IMR-90 (cell line): ENCODE measurements at places on chromosomes 3 and 15. TPM values are rescaled to one million over a fixed set of nuclear protein-coding genes. Genes with fewer than 3 reads are reported as not detected.

Gene TJP1
- total RNA-seq, result 43.4 and 61.7 TPM in 2 replicates

Gene FGD5
- not detected in 2 replicates for total RNA-seq

Gene XCR1
- not detected in 2 replicates for total RNA-seq

Gene RASGRF1
- under 0.01 TPM in 2 replicates for total RNA-seq

Gene THPO
- total RNA-seq, result not detected in 2 replicates

Gene ZNF654
- total RNA-seq, result 11.5 and 21.1 TPM in 2 replicates

Gene KNG1
- total RNA-seq, result not detected in 2 replicates

Gene SKOR1
- not detected in 2 replicates for total RNA-seq

Gene GRM2
- under 0.01 TPM in 2 replicates for total RNA-seq

Gene SCG3
- total RNA-seq, result not detected in 2 replicates

Gene GHSR
- not detected in 2 replicates for total RNA-seq

Gene HPS3
- total RNA-seq, result 24.2 and 25.6 TPM in 2 replicates

Gene KCNMB3
- total RNA-seq, result 0.72 and 0.83 TPM in 2 replicates

Gene PRSS50
- not detected in 2 replicates for total RNA-seq

Gene XYLB
- 2.5 and 3.0 TPM in 2 replicates for total RNA-seq

Gene ALG1L2
- not detected in 2 replicates for total RNA-seq

Gene TMCO5A
- total RNA-seq, result not detected in 2 replicates

Gene PLSCR4
- total RNA-seq, result 2.8 and 3.8 TPM in 2 replicates

Gene LARP6
- 36.4 and 78.3 TPM in 2 replicates for total RNA-seq

Gene CAMK2N2
- total RNA-seq, result not detected in 2 replicates

Gene GRK7
- not detected in 2 replicates for total RNA-seq

Gene CLDN16
- under 0.01 TPM in 2 replicates for total RNA-seq

Gene SLC35A5
- total RNA-seq, result 25.6 and 30.0 TPM in 2 replicates

Gene IRAK2
- 8.1 and 8.6 TPM in 2 replicates for total RNA-seq

Gene C3orf49
- not detected in 2 replicates for total RNA-seq

Gene MFN1
- 40.3 and 75.0 TPM in 2 replicates for total RNA-seq

Gene SLC6A11
- not detected in 2 replicates for total RNA-seq

Gene DUOX2
- total RNA-seq, result not detected in 2 replicates

Gene GOLGA8J
- under 0.01 TPM in 1 of 2 replicates, not detected in the other for total RNA-seq

Gene ARL8B
- total RNA-seq, result 47.0 and 62.5 TPM in 2 replicates

Gene SLC7A14
- total RNA-seq, result 6.7 and 6.8 TPM in 2 replicates

Gene CMTM7
- 3.4 and 3.9 TPM in 2 replicates for total RNA-seq

Gene NCEH1
- 23.3 and 28.9 TPM in 2 replicates for total RNA-seq

Gene ARNT2
- total RNA-seq, result 14.7 and 19.0 TPM in 2 replicates

Gene GOLGA6D
- total RNA-seq, result not detected in 2 replicates

Gene PHLDB2
- 27.2 and 28.7 TPM in 2 replicates for total RNA-seq

Gene IQCH
- total RNA-seq, result 2.5 and 2.8 TPM in 2 replicates
